Renal pelvis (tissue), 12 donors: ENCODE measurements at places on chromosomes 2 and 18. TPM values are rescaled to one million over a fixed set of nuclear protein-coding genes. Genes with fewer than 3 reads are reported as not detected.
A peak's percentile ranks its signal among the peaks of the same experiment; 100 is the strongest.

REG1B gene
- polyA plus RNA-seq, result not detected

CASP8 gene
- polyA plus RNA-seq, result 11.5 TPM

ANKRD30B gene
- 0.07 TPM for polyA plus RNA-seq

DSG3 gene
- polyA plus RNA-seq, result not detected

POTEI gene
- 0.50 TPM for polyA plus RNA-seq

DNA sequence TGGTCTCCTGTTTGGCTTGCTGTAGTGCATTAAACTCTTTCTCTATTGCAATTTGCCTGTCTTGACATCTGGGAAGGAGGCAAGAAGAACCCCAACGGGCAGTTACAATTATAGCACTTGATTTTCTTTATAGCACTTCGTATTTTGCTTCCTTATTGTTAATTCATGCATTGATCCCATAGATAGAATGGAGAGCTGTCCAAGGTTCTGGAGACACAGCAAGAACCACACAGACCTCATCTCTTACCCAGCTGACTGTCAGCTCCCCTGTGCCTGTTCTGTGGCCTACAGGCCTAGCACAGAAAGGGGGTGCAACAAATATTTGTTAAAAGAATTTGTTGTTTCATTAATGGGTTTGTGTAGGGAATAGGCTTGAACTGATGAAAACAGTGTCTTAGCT is 194.3 kb downstream of the GALNT1 start:
- DNase-seq, result peak; percentile 29

- DNase-seq, result no peak
Observed at GRCh38 chr2:198054299-198054698, 249.9 kb downstream of the PLCL1 start.

DNA sequence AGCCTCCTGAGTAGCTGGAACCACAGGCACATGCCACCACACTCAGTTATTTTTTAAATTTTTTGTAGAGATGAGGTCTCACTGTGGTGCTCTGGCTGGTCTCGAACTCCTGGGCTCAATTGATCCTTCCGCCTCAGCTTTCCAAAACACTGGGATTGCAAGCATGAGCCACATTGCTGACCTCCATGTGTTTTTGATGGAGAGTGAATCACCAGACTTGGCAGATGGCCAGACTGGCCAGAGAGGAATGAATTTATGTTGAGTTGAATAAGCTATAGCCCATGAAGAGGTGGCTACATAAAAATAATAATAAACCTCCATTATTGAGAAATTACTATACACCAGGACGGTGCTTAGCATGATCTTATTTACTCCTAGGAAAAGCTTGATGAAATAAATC is 91.5 kb downstream of the MREG start:
- DNase-seq, result no peak

- DNase-seq, result no peak
Observed at GRCh38 chr18:67318651-67319050, 197.9 kb downstream of the DSEL start.

- peak; percentile 14 for DNase-seq
Observed at GRCh38 chr2:225337183-225337582, 62.3 kb upstream of the NYAP2 start.

DNA sequence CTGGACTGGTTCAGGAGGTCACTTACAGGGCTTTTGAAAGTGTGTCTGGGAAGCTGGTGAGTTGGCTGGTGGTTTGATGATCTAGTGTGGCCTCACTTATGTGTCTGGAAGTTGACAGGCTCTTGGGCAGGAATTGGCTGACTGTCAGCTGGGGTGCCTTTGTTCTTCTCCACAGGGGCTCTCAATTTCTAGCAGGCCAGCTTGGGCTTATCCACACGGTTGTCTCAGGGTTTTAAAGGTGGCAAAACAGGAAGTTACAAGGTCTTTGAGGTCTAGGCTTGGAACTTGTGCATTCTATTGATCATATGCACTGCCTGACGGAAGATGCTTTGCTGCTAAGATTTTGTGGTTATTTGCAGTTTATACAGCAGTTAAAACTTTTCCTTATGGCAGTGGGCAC is 52.0 kb upstream of the CELF4 start:
- DNase-seq, result no peak

DNA sequence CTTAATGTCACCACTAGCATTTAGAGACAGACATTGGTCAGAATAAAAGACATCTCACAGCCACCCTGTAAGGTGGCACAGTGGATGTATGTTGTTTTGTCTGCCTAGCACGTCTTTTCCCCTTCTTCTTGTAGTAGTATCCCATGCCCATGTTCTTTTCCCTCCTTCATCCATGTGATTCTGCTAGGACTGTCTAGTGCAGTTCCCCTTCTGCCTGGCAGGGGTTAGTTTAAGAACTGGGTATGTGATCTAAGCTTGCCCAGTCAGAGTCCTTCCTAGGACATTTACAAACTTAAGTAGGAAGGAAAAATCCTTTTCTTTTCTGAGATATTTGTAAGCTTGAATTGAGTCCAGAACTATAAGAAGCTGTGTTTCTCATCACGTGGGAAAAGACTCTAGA is 172.3 kb downstream of the BABAM2 start:
- DNase-seq, result no peak

DNA sequence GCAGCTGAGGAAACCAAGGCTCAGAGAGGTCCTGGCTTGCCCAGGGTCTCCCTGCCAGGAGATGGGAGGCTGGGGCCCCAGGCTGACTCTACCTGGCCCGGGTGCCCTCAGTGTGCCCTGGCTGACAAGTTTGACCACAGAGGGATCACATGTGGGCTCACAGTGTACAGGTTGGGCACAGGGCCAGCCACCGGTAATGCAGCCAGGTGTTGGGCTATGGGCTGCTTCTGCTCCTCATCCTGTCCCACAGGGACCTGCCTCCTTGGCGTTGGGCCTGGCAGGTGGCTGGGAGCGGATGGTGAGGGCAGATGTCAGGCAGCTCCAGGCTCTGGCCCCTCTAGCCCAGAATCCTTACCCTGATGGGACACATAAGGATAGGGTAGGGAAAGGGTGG is 250.5 kb downstream of the LOXHD1 start:
- DNase-seq, result no peak

DNA sequence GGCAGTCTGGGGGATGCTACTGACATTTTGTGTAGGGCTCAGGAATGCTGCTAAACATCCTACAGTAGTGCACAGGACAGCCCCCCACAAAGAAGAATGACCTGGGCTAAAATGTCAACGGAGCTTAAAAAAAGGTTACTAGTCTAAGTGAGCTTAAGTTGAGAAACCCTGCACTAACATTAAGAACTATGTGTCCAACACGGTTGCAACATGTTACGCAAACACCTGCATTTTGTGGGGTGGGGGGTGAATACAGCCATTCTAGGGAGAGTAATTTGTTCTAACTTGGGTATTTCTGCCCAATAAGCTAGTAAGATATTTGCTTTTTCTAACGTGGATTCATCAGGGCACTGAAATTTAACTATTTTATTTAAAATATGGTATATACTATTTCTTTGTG is 57.9 kb downstream of the SLC8A1 start:
- no peak for DNase-seq

DNA sequence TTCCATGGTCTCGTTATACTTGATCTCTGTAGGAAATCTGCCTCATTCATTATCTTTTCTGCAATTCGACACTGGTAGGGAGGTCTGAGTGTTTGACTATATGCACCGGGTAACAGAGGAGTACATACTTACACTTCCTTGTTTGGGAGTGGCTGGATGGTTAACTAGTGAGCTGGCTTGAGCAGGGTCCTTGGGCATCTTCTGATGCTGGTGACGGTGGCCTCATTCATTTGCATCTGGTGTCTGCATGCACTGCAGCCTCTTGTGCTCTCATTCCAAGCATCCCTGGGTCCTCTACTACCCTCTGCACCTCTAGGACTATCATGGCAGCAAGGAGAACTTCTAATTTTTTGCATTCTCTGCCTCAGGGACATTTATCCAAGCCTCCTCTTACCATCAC is 100.0 kb upstream of the TCF4 start:
- DNase-seq, result no peak

DNA sequence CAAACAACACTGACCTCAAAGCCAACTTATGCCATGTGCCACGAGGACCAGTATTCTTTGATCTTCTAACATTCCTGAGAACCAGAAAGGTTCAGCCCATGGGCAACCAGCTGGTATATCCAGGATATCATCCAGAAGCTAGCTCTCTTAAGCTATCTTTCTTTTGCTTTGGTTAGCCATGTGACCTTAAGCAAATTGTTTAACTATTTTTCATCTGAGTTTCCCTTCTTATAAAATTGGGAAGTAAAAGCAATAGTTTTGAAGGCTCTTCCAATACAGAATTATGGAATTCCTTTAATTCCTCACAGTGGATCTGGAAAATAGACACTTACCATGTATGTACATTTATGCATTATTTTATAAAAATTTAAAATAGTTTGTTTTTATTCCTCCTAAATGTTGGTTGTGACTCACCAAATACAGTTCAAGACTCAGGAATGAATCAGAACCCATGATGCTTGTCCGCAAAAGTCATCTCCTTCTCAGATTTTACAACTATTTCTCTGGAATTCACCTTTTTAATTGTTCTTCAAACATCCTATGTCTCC is 435.7 kb downstream of the ZEB2 start:
- DNase-seq, result no peak

DNA sequence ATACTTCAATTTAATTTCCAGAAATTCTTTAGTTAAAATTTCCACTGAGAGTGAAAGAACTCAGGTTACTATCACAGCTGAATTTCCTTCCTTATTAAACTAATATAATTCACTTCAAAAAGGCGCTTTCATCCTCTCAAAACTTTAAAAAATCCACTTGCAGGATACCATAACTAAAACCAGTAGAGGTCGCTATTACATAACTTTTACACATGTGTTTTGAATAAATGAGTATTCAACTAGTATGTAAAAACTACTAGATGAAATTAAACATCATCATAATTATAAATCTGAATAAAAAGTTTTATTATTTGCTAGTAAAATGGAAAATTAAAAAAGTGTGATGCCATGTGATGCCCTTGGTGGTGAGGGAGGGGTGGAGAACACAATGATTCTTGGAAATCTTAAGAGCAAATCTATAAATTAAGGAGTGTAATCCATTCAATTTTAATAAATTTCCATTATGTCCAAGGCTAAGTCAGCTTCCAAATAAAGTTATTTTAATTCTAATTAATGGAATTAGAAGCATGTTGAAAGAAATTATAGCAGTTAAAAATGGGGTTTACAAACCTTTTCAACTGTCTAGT is 61.4 kb downstream of the SOS1 start:
- peak; percentile 44 for DNase-seq

GRCh38 chr2:187174582-187174981 is 273.5 kb downstream of the CALCRL start:
- DNase-seq, result no peak
